ENCODE measurements at places on chromosomes 6 and 20.

GRCh38 chr6:110511401-110511800, 35.0 kb upstream of the SLC22A16 start:
- no peak for DNase-seq

- DNase-seq, result no peak
Measured at GRCh38 chr6:94272327-94272726, 853.0 kb upstream of the EPHA7 start.

- DNase-seq, result no peak
Measured at GRCh38 chr6:44951253-44951747, 376.8 kb upstream of the RUNX2 start.

DNA sequence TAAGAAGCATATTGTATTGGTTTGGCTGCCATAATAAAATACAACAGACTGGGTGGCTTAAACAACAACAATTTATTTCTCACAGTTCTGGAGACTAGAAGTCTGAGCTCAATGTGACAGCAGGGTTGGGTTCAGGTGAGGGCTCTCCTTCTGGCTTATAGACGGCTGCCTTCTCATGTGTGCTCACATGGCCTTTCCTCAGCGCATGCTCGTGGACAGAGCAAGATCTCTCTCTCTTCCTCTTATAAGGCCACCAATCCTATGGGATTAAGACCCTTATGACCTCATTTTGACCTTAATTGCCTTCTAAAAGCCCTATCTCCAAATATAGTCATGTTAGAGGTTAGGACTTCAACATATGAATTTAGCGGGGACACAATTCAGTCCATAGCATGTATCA, 32.4 kb upstream of the GFOD1 start:
- no peak for DNase-seq

DNA sequence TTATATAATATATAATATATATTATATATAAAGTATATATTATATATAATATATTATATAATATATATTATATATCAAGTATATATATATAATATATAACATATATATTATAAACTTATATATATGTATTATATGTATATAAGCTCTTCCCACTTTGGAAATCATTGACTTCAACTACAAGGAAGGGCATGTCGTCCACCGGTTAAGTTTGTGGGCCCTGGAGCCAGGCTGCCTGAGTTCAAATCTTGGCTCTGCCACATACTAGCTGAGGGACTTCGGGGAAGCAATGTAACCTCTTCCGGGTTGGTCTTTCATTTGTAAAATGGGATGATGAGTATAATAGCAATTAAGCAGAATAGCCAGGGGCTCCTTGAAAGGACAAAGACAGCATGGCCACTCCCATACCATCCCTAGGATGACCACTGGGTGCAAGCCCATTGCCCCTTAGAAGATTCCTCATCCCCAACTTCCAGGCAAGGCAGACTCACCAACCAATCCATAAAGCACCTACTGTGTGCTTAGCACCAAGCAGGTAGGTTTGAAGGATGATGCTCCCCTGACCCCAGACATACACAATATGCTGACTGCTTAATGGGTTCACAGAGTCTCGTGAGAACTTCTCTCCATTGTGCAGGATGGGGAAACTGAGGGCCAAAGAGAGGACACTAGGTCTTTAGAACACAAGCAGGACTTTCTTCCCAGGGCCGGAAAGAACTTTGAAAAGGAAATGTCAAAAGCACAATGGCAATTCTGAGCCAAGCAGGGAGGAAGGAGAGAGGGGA, 163.2 kb downstream of the MRPL14 start:
- DNase-seq, result no peak

- no peak for DNase-seq
Measured at GRCh38 chr6:150224820-150225219, 82.0 kb downstream of the PPP1R14C start.

- DNase-seq, result no peak
Measured at GRCh38 chr6:40520678-40521077, 66.5 kb downstream of the LRFN2 start.

DNA sequence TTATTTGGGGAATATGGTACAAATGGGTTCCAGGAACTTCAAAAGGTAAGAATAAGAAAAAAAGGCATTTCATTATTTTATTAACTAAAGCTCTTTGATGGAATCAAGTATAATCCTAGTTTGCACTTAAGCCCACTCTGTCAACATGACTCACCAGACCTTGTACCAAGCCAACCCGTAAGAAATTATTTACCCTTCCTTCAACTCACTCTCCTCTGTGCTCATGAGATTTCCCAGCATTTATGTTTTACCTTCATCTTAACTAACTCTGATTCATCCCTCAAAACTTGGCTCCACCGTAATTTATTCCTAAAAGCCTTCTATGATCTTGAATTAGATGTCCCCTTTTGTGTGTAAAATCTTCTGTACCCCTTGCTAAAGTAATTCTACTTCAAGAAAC, 308.7 kb downstream of the PKHD1 start:
- DNase-seq, result no peak

DNA sequence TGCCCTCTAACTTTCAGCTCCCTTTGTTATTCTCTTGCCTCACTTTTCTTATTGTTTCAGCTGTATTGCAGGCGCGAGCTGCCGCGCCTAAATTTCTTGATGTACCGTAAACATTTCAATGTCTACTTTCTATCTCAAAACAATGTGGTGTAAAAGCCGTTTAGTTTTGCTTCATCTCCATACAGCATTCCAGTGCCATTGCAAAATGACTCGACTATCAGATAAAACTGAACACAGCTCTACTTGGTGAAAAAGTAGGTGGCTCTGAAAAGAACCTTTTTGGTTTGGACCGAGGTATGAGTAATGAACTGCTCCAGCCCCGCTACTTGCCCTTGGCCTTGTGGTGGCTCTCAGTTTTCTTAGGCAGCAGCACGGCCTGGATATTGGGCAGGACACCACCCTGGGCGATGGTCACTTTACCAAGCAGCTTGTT, 74.6 kb downstream of the OR2B2 start:
- no peak for DNase-seq

GRCh38 chr6:11275598-11275997, 43.1 kb upstream of the NEDD9 start:
- no peak for DNase-seq

DNA sequence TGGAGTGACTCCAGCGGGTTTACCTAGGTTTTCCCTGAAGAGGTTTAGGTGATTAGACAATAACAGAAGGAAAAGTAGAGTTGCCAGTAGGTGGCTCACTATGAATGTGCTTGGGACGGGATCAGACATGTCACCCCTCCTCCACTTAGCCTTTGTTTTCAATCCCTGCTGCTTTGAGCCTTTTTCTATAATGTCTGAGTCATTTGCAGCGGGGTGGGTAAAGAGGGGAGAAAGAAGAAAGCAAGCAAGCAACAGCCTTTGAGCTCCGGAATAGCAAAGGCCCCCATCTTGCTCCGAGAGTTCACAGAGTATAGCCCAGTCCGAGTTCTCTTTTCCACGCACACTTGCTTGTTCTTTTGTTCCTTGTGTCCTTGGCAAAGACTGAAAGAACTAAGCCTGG, 129.1 kb downstream of the PACRG start:
- DNase-seq, result peak; percentile 48

- peak; percentile 2 for DNase-seq
Measured at GRCh38 chr20:48287021-48287494, 501.8 kb upstream of the SULF2 start.

DNA sequence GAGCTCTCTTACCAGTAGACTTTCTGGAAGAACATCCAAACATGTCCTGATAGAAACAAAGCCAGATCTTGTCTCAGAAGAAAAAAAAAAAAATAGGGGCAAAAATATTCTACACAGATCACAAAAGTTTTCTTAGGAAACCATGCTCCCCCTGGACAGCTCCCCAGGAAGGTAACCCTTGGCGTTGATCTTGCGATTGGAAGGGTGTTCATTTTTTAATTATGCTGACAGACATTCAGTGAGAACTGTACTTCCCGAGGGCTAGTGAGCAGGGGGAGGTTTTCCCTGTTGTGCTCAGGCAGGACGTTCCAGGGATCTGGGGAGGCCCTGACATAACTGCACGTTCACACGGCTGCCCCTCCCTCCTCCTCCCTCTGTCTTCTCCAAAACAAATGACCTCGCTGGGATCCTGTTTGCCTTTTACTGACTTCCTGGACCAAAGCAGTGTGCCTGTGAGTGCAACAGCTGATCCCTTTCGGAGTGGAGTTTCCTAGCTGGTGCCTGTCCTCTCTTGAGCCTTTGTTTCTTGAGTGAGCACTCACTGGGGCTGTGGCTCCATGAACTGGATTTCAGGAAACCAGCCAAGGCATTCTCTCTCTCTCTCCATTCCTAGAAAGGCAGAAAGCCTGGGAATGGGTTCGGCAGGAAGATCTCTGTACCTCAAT, 46.7 kb downstream of the MARCKS start:
- no peak for DNase-seq

DNA sequence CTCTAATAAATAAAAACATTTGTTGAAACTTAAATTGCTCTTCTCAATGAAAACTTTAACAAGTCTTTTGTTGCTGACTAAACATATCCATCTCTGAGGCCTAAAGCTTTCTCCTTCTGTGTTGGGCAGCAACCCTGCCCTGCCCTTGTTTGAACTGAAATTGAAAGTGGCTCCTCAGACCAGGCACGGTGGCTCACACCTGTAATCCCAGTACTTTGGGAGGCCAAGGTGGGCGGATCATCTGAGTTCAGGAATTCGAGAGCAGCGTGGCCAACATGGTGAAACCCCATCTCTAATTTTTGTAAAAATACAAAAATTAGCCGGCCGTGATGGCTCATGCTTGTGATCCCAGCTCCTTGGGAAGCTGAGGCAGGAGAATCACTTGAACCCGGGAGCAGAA, 29.2 kb upstream of the GNRH2 start:
- no peak for DNase-seq

GRCh38 chr6:29909985-29910384, 32.3 kb upstream of the HLA-A start:
- DNase-seq, result no peak

- DNase-seq, result no peak
Measured at GRCh38 chr6:63804381-63804956, 168.9 kb downstream of the PHF3 start.

DNA sequence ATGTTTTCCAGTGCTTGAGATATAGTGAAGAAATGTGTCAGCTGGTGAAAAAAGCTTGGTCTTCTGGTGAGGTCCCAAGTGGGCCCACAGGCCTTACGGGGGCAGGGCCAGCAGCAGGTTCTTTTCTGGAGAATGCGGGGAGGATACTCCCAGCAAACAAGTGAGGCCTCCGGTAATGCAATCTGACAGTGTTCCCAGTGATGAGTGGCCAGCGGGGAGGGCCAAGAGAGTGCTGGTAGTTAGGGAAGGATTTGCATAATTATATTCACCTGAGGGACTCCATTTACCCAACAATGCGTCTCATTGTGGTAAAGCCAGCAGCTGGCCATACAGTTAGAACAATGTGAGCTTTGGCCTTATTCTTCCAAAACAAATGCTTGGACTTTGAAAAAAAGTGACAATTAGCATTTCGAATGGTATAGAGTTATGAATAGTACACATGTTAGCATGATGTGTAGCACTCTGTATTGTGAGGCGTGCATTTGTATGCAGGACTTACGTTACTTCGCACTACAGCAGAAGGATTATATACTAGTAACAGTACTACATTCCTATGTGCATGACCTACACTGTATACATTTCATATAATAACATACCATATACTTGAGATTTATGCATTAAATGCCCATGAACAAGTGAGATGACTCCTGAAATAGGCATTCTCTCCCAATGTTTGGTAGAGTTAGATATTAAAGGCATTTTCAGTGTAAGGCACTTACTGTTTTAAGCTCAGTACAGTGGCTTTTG, 69.8 kb downstream of the MYB start:
- DNase-seq, result no peak

DNA sequence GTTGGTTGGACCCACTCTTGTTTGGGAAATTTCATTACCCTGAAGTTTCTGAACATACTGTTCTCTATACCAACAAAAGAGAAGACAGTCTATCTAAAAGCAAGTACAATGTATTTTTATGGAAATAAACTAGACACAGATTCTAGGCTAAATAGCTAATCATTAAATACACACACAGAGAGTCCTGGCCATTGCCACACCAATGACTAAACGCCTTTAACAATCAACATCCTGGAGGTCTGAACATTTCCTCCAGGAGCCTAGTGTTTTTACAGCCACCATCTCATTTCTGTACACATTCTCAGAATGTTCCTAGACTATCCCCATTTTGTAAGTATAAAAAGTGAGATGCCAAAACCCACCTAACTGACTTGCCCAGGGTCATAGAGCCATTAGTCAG, 141.6 kb upstream of the RREB1 start:
- no peak for DNase-seq

DNA sequence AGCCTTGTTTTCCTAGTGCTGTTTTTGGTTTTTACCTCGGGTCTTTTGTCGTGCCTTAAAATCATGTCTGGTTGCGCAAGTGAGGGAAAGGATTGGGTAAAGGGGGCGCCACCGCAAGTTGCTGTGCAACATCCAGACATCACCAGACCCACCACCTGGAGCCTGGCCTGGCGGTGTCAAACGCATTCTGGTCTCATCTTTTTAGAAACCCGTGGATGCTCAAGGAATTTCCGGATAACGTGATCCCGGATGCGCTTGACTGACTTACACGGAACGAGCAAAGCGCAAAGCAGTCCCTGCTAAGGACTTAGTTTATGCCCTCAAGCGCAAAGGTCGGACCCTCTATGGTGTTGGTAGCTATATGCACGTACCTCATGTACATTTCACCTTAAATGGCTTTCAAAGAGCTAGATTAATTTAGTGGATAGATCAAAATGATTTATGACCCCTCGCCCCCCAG, 105.2 kb downstream of the OR2B2 start:
- DNase-seq, result no peak

DNA sequence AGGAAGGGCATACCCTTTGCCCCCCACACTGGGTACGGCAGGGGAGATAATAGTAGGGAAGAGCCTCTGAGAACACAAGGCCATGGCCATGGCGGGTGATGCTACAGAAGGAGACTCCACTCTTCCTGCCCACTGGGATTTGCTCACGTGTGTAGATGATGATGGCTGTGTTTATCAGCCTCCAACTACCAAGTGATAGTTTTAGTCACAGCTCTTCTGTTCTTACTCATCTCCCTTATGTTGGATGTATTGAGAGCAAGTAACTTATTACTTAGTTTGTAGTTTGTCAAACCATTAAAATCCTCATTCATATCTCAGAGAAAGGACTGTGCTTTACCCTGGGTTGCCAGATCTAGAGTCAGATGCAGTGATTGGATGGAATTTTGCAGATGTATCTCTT, 66.0 kb downstream of the CDH26 start:
- DNase-seq, result no peak

- no peak for DNase-seq
Measured at GRCh38 chr6:79574630-79575225, 37.5 kb upstream of the LCA5 start.
